ENCODE measurements at places on chromosomes 2 and 18.

DNA sequence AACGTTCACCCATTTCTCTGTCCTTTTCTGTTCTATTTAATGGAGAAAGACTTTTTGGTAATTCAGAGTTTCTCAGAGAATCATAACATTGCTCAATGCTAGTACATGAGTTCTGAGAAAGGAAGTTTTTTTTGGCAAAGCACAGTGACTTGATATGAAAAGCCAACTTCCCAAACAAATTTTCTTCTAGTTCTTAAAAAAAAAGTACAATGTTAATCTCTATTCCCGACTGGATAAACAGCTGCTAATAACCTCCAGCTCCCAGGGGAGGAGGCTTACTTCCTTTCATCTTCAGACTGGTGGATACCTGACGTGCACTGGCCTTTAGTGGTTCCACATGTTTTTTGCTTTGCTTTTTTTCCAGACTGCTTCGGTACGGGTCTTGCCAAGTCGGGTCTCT is 284.6 kb upstream of the CCDC68 start:
- no peak for DNase-seq

DNA sequence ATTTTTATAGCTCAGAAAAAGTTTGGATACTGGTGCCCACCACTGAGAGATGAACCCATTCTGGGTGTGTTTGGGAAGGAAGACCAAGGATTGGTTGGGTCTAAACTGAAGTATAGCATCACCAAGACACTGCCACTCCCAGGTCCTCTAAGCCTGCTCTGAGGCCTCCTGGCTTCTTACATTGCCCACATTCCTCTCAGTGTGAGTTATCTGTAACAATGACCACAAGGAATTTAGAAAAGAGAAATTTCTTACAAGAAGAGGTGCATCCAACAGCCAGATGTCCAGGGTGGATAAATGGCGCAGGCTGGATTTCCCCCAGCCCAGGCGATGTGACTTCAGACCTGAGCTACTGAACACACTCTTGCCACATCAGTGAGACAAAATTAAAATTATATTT is 1.6 kb upstream of the GPR45 start:
- no peak for DNase-seq

DNA sequence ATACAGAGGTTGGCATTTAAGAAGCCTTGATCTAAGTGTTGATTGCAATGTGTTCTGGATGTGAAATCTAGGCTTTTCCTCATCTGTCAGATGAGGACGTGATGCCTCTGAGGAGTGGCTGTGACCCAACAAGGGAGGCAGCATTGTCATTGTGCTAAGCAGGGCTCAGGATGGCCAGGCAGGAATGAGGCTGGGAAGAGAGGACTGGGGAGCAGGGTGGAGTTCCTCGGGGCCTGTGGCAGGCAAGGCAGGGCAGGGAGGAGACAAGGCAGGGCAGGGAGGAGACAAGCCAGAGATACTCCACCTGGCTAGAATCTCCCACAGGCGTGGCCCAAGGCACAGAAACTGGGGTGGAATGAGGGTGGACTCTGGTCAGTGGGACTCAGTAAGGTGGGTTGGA is 116.6 kb downstream of the RPIA start:
- DNase-seq: no peak

GRCh38 chr2:102514061-102514785 is 41.2 kb downstream of the SLC9A4 start:
- DNase-seq: no peak

- DNase-seq: no peak
Observed at GRCh38 chr18:23743733-23744333, 54.6 kb downstream of the LAMA3 start.

DNA sequence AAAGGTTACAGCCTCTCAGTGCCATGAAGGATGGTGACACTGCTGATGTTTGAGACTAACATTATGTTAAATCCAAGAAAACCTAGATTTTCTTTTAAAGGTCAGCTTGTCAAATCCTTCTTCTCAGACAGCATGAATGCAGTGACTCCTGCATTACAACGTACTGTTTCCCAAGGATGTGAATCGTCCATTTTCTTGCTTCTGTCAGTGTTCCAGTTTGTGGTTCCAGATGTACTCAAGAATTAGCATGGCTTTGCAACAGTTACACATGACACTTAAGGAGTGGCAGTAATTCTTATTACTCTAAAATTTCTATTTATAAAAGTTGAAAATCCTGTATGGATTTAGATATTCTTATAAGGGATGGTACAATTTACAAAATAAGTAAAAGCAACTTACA is 1.5 kb upstream of the TTC39C start:
- no peak for DNase-seq

DNA sequence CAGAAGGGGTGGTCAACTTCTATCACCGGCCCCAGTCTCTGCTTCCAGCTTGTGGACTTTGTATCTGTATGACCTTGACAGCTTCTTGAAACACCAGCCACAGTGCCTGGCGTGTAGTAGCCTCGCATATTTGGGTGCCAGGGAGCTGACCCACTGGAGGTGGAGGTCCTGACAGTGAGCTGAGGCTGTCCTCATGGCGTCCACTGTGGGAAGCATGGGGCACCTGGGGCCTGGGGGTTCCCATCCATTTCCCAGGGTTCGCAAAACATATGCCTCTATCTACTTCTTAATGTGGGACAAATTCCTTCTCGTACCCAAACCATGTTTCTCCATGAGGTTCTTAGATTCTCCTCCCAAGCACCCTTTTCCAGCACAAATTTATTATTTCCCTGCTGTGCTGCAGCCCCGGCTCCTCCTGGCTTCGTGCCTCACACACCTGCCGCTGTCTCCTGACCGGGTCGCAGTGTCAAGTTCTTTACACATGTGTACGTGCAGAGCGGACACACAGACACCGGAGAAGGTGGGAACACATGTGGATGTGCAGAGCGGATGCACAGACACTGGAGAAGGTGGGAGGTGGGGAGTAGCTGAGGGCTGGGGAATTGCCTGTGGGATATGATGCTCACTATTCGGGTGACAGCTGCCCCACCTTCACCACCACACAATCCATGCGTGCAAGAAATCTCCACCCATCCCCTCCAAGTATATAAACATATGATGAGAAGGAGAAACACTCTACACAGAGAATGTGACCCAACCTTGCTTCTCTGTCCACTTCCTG is 23.4 kb downstream of the TMEM18 start:
- DNase-seq: no peak

- no peak for DNase-seq
Observed at GRCh38 chr2:102060792-102061191, 69.0 kb downstream of the IL1R2 start.

DNA sequence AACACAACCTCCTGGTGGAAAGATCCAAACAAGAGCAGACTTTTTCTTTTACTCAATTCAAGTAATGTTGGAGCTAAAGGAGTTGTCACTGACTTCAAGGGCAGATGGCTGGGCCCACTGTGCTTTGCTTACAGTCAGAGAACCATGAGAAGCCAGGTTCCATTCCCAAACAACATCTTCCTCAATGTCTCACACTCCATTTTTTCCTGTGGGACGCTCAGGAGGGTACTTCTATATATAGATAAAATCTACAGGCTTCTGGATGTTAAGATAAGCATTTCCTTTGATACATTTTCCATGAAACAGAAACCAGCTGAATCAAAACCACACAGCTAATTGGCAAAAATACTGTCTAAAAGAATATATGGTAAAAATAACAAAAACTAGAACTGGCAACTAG is 14.4 kb downstream of the IWS1 start:
- DNase-seq: no peak

DNA sequence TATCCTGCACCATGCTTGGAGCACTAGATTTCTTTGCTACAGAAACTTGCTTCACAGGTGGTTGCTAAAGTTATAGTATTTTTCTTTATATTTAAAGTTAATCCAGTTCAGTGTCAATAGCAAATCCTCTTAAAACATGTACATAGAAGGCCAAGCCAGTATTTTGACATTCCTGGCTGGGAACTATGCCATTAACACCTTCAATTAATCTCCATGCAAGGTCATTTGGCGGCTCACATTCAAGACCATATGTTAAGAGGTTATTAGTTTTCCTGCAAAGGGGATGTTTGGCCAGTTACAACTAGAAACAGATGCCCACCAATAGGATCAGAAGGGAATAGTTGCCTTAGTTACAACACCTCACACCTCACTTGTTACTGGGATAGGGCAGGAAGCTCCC is 261.3 kb upstream of the MEIS1 start:
- no peak for DNase-seq

GRCh38 chr18:4453874-4454536 is 1.1 kb downstream of the DLGAP1 start:
- DNase-seq: no peak

DNA sequence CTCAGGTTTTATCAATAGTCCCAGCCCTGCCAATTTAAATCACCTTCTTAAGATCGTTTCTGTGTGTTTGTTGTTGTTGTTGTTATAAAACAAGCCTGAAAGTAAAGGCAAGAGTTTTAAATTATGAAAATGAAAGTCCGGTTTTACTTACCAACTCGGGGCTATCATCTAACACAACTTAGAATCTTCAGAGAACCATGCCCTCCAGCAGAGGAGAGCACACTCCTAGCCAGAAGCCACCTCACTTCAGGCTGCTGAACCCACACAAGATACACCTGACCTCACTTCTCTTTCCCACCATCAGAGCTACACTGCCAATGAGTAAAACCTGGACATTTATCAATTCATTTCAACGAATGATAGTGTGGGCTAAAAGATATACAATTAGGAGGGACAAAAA is 335.2 kb downstream of the IRS1 start:
- DNase-seq: no peak

DNA sequence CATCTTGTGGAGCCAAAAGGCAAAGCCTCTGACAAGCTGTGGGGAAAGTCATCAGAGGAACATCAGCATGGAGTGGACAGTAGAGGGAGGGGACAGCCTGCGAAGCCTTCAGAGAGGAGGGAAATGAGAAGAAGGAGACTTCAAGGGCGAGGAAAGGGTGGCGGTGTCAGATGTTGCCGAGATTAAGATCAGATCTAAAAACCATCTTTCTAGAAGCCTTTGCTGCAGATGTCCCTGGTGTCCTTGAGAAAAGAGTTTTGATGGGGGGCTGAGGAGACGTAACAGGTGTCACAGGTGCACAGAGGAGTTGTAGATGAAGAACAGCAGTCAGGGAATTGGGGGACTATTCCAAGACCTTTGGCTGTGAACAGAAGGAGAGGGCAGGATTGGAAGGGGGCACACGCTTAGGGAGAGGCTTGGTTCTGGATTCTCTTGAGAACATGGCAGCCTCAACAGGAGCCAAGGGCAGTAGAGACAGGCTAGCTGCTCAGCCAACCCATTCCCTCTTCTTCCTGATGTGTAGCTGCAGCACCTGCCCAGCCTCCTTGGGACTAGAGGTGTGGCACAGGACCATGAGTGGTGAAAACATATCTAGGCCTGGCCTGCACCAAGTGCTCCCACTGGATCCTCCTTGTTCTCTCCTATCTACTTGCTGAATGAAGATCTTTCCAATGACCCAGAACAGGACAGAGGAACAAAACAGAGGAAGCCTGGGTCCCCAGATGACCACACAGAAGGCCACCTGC is 22.7 kb upstream of the NCL start:
- no peak for DNase-seq

- no peak for DNase-seq
Observed at GRCh38 chr2:237485304-237485703, 1.7 kb upstream of the MLPH start.

- DNase-seq: no peak
Observed at GRCh38 chr2:236257136-236257535, 7.1 kb downstream of the ASB18 start.

GRCh38 chr2:111919794-111920608 is 21.6 kb downstream of the MERTK start:
- DNase-seq: no peak
